Fibroblast of skin of left biceps (primary cell): ENCODE measurements at places on chromosomes 1 and 21.

- DNase-seq, result no peak
Measured at GRCh38 chr1:236565530-236565929, 38.8 kb downstream of the HEATR1 start.

- DNase-seq, result no peak
Measured at GRCh38 chr1:38115682-38116202, 69.1 kb upstream of the POU3F1 start.

DNA sequence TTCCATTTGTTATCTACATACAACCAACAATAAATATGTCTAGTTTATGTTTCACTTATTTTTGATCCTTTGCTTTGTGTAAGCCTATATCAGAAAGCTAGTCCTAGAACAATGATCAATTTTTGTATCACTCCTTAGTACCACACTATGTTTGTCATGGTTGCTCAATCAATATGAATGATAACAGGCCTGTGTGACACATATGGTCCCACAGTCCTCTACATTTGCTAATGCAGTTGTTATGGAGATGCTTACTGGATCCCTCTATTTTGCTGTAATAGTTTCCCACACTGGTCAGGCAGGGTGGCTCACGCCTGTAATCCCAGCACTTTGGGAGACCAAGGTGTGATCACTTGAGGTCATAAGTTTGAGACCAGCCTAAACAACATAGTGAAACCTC is 59.1 kb downstream of the ERO1B start:
- DNase-seq, result no peak

GRCh38 chr1:208524925-208525324 is 280.7 kb upstream of the PLXNA2 start:
- DNase-seq, result no peak

GRCh38 chr1:32701951-32702598 is 495 bp downstream of the SYNC start:
- no peak for DNase-seq

GRCh38 chr1:6601923-6602668 is 573 bp downstream of the KLHL21 start:
- no peak for DNase-seq

GRCh38 chr1:13807209-13807608 is 107.2 kb downstream of the PRDM2 start:
- DNase-seq, result no peak

GRCh38 chr21:44279354-44280260 is 6.1 kb upstream of the AIRE start:
- no peak for DNase-seq

DNA sequence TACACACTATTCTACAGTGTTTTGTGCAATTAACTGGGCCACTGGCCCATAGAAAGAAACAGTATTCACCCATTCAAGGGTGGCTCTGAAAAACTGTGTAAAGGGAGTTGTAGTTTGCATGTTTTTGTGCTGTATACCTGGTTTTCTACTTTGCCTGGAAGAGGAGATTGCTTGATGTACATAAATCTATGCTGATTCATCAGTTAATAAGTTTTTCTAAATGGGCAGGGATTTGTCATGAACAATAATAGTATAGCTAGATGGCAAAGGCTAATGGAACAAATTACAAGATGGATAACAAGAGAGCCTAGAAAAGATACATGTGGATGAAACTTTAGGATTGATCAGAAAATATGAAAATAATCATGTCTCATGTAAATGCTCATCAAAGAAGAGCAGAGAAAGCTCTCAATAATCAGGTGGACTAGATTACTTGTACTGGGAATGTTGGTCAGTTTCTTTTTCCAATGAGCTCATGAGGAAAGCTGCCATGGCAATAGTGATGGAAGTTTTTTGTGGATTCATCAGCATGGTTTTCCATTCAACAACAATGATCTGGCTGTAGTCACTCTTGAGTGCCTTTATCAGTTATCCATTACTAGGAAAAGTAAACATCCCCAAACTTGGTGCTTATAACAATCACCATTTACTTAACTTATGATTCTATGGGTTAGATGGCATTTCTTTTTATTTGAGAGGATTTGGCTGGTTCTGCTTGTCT is 602.8 kb downstream of the BRINP3 start:
- DNase-seq, result no peak

- DNase-seq, result no peak
Measured at GRCh38 chr1:145892486-145893087, 6.9 kb upstream of the ANKRD35 start.

DNA sequence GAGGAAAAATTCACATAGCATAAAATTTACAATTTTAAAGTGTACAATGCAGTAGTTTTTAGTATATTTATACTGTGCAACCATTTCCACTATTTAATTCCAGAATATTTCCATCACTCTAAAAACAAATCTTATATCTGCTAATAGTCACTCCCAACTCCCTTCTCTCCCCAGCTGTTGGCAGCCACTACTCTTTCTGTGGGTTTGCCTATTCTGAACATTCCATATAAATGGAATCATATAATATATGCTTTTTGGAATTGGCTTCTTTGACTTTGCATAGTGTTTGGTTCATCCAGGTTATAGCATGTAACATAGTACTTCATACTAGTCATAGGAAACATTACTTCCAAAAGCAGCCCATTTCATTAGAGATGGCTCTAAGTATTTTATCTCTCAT is 25.0 kb upstream of the TMEM39B start:
- no peak for DNase-seq

- DNase-seq, result no peak
Measured at GRCh38 chr1:104197516-104197915, 447.8 kb downstream of the AMY1C start.

DNA sequence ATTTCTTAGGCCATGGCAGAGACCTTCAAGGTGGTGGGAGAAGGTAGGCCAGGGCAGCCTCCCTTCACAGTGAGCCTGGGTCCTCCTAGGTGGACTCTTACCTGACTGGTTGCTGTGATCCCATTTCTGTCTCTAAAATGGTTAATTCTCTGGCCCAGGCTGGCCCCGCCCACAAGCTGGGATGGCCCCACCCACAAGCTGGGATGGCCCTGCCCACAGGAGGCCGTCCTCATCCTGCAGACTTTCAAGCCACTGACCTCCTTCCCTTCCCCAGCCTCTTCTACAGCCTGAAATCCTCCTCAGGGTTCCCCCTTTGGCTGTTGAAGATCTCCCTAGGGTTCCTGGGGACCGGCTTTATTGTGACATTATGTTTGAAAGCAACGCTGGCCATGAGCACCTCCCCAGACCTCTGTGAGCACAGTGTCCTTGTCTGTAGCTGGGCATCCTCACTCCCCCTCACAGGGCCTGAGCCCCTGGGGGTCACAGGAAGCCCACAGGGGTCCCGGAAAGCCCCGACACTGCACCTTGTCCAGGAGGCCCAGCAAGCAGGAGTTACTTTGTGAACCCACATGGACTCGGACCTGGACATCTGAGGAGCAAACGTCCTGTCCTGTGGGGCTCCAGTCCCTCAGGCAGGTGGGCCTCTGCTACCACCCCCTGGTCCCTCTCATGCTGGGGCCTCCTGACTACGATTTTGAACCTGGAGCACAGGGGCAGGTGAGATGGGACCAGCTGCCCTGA is 621.7 kb downstream of the MATN1 start:
- DNase-seq, result no peak

DNA sequence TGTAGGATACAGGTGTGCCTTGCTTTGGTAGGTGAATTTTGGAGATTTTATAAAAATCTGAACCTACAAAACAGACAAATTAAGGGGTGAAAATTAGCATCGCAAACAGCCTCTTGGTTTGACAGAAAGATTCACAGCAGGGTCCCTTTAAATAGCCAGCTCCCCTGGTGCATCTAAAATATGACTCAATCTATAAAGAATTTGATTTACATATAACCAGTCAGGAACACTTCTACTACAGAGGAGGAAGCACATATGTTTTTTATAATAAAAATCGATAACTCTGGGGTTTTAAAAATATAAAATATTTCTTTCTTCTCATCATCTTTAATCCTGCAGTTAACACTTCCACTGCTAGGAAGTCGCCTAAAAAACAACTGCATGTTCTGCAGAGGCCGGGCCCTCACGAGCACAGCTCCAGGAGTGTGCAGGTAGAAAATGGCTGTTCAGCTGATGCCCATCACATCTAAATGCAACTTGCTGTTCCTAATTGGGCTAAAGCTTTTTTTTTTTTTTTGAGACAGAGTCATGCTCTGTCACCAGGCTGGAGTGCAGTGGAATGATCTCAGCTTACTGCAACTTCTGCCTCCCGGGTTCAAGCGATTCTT is 203.4 kb downstream of the HS2ST1 start:
- no peak for DNase-seq

- no peak for DNase-seq
Measured at GRCh38 chr1:226309398-226310244, 657 bp upstream of the LIN9 start.

GRCh38 chr1:162187687-162188276 is 118.3 kb downstream of the NOS1AP start:
- no peak for DNase-seq

GRCh38 chr1:112054510-112054909 is 65.0 kb upstream of the KCND3 start:
- DNase-seq, result no peak

DNA sequence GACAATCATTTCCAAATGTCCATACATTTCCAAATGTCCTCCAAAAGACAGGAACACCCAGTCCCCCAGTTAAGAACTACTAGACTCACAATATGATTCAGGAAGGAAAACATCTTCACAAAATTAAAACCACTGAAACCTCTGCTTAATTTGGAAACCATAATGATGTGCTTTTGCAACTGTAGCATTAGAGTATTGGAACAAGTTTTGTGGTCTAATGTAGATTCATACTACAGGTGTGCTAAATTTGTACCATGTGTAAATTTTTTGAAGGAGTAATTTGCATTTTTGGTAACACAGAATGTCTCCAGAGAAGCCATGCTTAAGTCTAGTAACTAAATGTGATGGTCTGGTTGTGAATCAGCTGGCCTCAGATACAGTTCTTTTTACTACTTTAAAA is 129.6 kb downstream of the DPYD start:
- peak; percentile 30 for DNase-seq

GRCh38 chr1:211114446-211114845 is 19.5 kb downstream of the KCNH1 start:
- no peak for DNase-seq

GRCh38 chr21:44199448-44199847 is 41.3 kb downstream of the ICOSLG start:
- DNase-seq, result no peak

DNA sequence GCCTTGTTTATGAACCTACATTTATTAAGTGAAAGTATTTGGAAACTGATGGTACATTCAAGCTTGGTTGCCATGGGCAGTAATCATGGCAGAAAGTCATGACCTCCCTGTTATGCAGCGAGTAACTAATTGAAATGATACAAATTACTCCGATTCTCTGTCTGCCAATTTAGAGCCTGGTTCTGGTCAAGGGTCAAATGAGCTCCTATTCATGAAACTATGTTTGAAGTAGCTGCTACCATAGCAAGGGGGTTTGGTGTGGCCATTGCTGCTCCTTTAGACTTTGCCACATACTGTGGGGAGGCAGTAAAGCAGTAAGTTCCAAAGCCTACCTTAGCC is 187.2 kb upstream of the FOXD3 start:
- DNase-seq, result no peak

GRCh38 chr1:44030605-44031251 is 534 bp downstream of the SLC6A9 start:
- DNase-seq, result no peak

DNA sequence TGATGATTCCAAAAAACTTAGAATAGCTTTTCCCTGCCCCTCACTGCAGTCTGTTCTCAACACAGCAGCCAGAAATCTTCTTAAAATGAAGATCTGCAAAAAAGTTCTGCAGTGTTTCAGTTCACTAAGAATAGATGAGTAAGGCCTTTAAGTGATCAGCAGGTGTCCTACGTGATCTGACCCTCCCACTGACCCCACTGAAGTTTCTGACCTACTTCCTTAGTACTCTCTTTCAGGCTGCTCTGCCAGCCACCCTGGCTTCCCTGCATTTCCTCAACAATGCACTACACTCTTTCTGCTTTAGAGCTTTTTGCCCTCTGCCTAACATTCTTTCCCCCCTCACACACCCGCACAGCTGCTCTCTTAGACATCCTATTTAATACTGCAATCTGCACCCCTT is 182.5 kb downstream of the AKT3 start:
- no peak for DNase-seq

DNA sequence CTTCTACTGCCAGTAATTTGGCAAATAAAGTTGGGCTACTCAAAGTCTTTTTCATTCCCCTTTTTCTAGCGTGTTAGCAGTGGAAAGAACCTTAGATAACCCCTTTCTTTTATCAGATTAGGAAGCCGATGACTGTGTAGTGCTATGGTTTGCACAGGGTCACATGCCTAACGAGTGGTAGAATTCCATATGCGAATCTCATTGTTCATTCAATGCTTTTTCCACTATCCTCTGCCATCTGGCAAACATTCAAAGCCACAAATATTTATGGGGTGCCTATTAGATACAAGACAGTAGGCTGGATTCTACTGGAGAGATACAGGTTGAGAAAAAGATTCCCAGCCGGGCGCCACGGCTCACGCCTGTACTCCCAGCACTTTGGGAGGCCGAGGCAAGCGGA is 14.9 kb upstream of the IER5 start:
- peak; percentile 93 for DNase-seq

DNA sequence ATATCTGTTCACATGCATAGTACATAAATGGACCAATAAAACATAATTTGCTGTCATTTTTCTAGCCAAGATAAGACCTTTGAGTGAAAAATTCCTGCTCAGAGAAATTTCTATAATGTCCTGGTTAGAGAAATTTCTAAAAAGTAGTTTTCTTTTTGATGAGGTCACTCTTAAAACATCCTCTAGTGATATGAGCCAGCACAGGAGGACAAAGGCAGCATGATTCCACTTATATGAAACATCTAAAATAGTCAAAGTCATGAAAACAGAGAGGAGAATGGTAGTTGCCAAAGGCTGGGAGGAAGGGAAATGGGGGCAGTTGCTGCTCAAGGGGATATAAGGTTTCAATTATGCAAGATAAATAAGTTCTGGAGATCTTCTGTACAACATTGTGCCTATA is 239.4 kb downstream of the BACH1 start:
- peak; percentile 40 for DNase-seq

DNA sequence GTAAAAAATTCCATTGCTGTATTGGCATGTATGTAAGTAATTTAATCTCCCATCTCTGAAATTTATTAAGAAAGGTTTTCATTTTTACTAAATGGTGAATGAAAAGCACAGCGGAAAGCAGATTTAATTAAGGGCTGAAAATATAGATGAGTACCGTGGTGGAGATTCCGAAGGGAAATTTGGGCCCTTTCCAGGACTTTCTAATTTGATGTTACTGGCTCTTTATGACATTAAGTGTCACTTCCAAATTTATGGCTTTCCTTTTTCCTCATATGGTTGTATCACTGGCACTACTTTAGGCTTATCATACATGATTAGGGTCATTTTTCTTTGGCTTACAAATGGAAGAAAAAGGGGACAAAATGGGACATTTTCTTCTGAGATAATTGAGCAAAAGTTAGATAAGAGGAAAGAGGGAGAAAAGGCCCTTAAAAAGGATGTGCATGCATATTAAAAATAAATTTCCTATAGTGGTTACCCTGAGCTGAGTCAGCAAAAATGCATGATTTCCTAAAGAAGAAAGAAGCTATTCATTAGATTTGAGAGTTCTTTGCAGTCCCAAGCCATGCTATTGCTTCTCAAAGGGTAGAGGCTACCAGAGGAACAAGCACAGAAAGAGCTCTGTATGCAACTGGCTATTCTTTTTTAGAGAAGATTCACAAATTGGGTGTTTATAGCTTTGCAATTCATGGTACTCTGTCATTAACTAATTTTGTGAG is 74.9 kb upstream of the CNIH3 start:
- no peak for DNase-seq
